Hepatic stellate cell (primary cell): ENCODE measurements at places on chromosomes 7 and 10.

DNA sequence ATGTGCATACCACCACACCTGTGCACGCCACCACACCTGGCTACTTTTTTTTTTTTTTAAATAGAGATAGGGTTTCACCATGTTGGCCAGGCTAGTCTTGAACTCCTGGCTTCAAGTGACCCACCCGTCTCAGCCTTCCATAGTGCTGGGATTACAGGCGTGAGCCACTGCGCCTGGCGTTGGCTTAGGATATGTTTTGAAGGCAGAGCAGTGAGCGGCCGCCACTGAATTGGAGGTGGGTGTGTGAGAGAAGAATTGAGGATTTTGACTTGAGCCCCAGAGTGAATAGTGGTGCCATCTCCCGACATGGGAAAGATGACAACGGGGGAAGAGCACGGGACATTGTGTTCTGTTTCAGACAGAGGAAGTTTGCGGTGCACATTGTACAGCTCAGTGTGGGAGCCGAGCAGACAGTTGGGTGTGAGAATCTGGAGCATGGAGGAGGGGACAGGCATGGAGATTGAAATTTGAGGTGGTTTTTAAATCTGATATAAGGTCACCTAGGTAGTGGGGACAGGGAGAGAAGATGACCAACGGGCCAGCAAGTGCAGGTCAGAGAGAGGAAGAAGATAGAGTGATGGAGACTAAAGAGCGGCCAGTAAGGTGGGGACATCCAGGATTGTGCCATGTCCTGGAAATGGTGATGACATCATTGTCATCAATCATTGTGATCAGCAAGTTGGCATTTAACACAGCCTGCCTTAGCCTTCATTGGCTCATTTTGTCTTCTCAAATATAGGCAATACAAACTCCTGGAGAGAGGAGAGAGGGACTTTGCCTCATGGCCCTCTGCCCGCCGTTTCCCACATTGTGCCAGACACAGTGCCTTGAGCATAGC, 35.8 kb downstream of the VWA2 start:
- no peak for DNase-seq

- DNase-seq, result no peak
Measured at GRCh38 chr7:115356139-115356746, 434.3 kb downstream of the MDFIC start.

GRCh38 chr7:86972072-86972471, 87.4 kb downstream of the ELAPOR2 start:
- no peak for DNase-seq

- DNase-seq, result no peak
Measured at GRCh38 chr10:11193001-11193551, 175.4 kb downstream of the CELF2 start.

GRCh38 chr7:3106361-3106826, 62.7 kb upstream of the CARD11 start:
- DNase-seq, result no peak

GRCh38 chr10:99551158-99551557, 18.4 kb downstream of the NKX2-3 start:
- DNase-seq, result no peak

DNA sequence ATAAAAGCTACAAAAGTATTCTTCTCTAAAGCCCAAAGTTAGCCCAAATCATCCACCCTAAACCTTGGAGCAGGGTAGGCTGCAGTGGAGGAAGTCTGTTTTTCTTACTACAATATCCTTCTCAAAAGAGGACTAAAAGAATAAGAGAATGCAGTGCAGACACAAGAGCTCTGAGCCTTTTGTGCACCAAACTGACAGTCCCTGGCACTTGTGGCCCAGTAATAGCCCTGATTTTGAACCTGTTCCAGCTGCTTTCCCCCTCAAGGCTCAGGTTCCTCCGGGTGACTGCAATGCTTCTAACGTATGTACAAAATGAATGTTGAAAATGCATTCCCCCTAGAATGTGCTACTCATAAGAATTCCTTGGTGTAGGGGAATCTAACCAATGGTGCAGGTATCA, 154.4 kb downstream of the JAZF1 start:
- DNase-seq, result no peak

DNA sequence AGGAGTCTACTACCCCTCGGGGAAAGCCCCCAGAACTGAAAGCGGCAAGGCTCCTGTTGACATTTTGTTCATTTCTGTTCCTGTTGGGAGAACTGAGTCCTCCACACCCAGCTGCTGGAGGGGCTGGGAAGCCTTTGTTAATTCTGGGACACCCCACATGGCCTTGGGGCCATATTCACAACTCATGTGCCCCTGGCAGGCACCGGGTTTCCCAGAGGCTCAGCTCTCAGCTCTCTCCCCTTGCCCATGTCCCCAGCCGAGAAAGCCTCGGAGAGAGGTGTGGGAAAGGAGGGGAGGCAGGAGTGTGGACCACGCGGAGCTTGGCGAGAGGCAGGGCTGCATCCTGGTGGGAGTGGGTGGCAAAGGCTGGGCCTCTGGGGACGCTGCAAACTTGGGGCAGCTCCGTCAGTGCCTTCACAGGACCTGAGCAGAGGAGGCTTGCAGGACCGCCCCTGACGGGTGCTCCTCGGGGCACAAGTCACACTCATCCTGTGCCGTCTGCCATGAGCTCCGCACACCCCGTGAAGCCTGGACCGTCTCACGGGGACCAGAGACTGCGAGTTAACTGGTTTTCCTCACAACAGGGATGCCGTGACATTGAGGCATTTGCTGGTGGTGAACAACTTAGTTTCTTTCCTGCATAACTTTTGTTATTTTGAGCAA, 140.9 kb downstream of the DNAJB6 start:
- DNase-seq, result peak; percentile 28

DNA sequence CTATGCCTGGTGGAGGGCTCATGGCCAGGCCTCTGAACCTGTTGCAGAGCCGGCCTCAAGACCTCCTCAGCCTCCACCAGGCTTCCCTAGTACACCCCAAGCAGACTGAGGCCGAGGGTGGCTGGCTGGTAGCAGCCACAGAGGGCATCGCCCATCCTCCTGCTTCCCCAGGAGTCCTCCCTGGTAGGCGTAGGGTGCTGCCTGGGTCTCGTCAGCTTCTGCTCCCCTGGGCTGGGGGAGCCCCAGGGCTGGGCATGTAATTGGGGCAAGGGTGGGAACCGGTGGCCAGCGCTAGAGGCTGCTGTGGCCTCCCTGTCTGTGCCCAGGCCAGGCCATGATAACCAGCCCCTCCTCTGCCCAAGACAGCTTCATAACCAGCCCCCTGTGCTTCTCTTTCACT, 32.6 kb downstream of the TBATA start:
- DNase-seq, result no peak

DNA sequence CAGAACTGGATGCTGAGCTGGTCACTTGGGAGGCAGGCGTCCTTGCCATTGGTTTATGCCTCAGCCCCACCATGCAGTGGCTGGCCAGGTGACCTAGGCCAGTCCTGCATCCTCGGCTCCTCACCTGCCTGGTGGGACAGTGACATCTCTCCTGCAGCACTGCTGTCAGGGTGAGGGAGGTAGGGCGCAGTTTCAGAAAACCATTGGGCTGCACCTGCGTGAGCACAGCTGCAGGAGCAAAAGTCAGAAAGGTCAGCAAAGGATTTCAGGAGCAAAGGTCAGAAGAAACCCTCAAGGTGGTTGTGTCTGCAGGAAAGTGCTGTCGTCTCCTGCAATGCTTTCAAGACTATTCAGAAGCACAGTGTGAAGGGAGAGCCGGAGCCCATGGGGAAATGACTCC, 48.1 kb downstream of the EGFR start:
- DNase-seq, result no peak

- DNase-seq, result no peak
Measured at GRCh38 chr10:78559661-78560340, 509.0 kb upstream of the ZMIZ1 start.

DNA sequence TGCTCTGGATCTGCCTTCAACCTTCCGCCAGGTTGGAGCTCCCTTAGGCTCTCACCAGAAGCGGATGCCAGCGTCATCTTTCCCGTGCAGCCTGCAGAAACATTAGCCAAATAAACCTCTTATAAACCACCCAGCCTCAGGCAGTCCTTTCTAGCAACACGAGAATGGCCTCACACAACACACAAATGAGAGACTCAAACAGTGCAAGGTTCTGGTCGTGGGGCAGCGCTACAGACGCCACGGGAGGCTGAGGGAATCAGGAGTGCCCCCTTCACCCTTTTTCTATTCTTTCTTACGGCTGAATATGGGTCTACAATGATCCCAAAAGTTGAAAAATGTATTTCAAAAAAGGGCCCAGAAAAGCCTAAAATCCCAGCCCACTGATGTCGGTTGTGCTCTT, 96.4 kb downstream of the FOXL3 start:
- no peak for DNase-seq

DNA sequence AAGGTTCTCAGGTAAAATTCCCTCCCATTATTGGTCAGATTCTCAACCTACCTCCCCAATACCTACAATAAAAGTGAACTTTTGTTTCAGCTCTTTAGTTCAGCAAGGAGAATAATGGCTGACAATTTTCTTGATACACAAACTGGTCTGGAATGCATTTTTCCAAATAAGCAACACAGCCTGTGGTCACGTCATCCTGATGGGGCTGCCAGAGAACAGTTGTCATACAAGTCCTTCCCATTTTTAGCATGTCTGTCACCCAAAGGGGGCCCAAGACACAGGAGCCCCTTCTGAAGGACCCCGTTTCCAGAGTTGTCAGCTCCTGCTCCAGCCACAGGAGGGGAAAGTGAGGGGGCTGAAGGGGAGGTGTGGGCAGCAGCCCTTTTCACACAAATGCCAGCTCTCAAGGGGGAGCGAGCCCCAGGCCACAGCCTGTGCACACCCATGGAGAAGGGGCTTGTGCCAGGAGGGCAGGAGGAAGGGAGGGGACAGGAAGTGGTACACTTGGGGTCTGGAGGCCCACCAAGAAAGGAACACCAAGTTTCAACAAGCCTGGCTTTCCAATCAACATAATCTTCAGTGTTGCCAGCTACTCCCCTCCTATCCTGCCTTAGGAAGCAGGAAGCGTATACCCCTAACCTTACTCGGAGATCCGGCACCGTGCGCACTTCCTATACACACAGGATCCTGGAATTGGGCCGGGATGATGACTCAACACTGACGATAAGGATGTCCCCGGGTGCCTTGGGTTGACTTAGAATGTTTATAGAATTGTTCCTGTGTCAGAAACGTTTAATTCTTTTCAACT, 43.4 kb upstream of the PDLIM1 start:
- DNase-seq, result peak; percentile 86

DNA sequence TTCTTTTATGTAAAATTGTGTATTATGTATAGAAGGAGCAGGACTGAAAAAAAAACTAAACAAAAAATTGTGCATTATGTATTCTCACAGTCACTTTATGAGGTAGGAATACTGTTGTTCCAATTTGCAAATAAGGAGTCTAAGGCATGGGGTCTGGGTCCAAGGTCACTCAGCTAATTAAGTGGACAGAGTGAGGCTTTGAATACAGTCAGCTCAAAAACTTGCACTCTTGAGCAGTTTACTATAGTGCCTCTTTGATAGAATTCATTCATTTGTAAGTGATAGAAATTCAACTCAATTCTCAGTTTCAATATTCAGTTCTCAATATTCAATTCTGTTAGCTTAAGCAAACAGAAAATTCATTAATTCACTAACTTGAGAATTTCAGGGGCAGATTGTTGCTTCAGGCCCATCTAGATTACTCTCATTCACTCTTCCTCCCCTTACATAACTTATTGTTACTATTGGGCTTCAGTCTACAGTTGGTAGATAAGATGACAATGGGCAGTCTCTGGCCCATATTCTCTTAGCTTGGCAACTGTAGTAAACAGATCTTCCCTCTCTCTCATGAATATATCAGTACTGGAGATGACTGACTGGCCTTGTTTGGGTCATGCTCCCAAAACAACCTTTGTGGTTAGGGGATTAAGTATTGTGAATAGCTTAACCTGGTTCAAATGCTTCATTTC, 86.6 kb downstream of the BTAF1 start:
- DNase-seq, result no peak

- peak; percentile 57 for DNase-seq
Measured at GRCh38 chr7:128954830-128955802, 17.4 kb downstream of the IRF5 start.

DNA sequence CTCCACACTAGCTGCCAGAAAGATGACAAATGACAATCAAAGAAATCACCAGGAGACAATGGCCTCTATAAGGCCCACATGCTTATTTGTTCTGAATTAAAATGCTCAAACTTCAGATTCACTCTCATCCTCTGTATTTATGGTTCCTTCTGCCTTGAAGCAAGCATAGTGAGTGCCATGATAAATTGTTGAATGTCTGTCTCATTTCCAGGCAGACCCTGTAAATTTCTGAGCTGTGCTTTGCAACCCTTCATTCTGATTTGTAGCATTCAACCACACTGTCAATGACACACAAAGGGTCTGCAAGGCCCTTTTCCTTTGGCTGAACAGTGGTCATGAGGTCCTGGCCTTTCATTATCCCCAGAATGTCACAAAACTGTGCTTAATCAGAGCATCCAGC, 506.6 kb upstream of the GHITM start:
- no peak for DNase-seq

- no peak for DNase-seq
Measured at GRCh38 chr10:71964098-71964742, at the start of gene CHST3. Gene CHST3, plus strand, starts transcription at chr10:71964395. Its CDS starts 41,448 bp downstream, at chr10:72005843.

GRCh38 chr10:106111246-106111645, 1053.3 kb downstream of the SORCS1 start:
- no peak for DNase-seq

DNA sequence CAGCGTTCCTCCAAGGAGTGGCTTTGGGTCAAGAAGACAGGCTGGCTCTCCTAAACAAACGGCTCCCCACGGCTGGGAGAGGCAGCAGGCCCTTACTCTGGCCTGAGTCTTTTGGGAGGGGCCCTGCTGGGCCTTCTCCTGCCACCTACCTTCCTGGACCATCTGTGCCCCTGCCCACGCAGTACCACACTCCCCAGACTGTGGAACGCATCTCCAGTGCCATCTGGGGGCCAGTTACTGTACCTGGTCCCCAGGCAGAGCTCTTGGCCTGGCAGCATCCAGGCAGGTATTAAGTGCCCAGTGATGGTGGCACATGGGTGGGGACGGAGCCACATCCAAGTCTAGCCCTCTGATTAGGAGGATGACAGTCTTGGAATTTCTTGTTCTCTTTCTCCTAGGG, 14.4 kb downstream of the ALKBH4 start:
- DNase-seq, result no peak

- DNase-seq, result no peak
Measured at GRCh38 chr10:33120700-33121099, 162.7 kb upstream of the ITGB1 start.

DNA sequence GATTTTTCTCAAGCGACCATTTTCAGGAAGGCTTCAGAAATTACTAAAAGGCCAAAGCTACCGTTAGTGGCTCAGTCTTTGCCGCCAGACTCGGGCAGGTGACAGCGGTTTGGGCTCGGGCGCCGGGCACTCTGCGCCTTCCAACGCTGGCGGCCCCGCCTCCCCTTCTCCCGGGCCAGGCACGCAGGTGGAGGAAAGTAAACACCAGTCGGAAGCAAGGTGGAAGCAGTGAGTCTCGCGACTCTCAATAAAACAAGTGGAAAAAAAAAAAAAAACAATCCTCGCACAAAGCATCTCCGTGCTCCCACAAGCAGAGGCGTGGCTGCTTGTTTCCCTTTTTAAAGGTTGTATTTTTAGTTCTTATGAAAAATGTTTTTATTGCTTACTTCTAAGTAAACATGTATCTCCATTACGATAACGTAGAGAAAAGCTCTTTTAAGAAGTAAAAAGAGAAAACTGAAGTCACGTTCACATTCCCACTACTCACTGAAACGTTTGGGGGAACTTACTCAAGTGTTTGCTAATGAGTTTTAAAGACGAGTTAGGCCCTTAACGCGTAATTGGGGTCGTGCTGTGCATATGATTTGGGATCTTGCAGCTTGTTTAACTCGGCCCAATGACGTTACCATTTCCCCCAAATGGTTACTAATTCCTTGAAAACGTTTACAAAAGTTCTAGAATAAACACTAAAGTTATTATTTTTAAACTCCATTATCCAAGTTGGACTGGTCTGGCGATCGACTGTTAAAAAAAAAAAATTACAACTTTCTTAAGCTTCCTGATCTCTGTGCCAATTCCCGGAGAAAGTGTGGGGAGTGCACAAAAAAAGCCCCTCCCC, 864 bp downstream of the CDCA7L start:
- no peak for DNase-seq
